Fibroblast of villous mesenchyme (primary cell): ENCODE measurements at places on chromosomes 2 and 18.

DNA sequence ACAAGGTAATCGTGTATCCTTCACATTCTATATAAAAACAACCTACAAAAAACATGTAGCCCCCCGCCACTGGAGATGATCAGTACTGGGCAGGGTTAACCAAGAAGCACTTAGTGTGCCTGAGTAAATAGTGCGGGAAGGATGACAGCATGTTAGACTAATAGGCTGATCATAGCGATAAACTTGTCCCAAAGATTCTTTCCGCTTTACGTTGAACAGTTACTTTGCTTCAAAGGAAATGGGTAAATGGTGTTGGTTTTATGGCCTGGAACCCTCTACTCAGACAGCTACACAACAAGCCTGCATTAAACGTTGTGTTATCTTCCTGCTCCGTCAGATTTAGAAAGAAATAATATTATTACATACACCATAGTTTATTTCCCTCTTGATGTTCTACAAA is 67.7 kb downstream of the CTAGE1 start:
- DNase-seq, result peak; percentile 71

GRCh38 chr2:226423498-226423960 is 376.1 kb downstream of the IRS1 start:
- peak; percentile 24 for DNase-seq

- DNase-seq, result no peak
Measured at GRCh38 chr18:3479978-3480509, 30.1 kb downstream of the TGIF1 start.

DNA sequence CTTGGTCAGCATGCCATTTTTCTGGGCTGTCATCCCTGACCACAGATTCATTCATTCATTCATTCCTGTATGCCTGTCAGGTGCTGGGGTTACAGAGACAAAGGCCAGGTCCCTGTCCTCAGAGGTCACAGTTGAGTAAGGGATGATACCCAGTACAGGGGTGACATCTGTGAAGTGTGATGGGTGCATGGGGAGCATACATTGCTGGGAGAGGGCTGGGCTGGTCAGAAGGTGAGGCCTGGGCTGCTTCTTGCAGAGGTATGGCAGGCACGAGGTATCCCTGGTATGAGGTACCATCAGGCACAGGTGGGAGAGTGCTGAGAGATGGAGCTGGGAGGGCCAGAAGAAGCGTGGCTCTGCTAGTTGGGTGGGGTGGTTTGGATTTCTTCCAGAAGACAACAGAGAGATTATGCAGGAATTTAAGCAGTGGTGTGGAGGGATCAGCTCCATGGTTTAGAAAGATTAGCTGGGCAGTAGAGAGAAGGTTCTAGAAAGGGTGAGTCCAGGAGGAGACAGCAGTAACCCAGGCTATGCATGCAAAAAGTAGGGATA is 181.9 kb upstream of the HAAO start:
- no peak for DNase-seq

- no peak for DNase-seq
Measured at GRCh38 chr2:216862628-216863398, 2.9 kb upstream of the TNP1 start.

DNA sequence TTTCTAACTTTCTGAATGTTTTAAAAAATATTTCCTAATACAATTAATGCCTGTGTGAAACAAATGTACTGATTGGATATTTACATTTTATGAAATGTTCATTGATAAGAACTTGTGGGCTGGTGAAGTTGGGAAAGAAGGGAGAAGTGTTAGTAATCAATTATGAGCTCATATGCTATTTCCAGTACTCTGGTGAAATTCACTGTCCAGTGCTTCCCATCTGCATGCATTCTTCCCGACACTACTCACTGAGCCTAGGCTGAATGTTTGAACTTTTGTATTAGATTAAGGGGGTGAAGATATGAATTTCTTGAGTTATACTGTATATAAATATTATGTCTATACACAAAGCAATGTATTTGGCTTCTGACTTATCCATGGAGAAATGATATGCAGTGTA is 36.0 kb downstream of the SKA1 start:
- peak; percentile 67 for DNase-seq

GRCh38 chr2:5594249-5594695 is 97.9 kb upstream of the SOX11 start:
- DNase-seq, result no peak

DNA sequence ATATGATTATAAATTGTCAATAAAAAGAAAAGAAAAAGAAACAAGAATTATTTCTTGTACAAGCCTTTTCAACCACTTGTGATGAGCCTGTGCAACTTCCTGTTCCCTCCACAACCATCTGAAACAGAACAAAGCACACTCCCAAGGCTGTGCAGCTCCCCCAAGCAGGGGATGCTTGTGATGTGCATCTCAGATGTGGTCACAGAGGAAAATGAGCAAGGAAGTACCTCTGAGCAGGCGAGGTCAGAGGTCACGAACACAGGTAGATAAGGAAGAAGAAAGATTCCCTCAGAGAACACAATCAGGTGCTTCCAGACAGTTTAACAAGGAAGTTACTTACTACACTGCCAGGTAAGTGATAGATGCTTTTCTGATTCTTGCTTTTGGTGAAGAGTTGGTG is 274.8 kb upstream of the SLC39A10 start:
- no peak for DNase-seq

- DNase-seq, result peak; percentile 56
Measured at GRCh38 chr2:10097352-10098148, 17.3 kb upstream of the CYS1 start.

- no peak for DNase-seq
Measured at GRCh38 chr2:97739893-97740245, 26.5 kb downstream of the ZAP70 start.

DNA sequence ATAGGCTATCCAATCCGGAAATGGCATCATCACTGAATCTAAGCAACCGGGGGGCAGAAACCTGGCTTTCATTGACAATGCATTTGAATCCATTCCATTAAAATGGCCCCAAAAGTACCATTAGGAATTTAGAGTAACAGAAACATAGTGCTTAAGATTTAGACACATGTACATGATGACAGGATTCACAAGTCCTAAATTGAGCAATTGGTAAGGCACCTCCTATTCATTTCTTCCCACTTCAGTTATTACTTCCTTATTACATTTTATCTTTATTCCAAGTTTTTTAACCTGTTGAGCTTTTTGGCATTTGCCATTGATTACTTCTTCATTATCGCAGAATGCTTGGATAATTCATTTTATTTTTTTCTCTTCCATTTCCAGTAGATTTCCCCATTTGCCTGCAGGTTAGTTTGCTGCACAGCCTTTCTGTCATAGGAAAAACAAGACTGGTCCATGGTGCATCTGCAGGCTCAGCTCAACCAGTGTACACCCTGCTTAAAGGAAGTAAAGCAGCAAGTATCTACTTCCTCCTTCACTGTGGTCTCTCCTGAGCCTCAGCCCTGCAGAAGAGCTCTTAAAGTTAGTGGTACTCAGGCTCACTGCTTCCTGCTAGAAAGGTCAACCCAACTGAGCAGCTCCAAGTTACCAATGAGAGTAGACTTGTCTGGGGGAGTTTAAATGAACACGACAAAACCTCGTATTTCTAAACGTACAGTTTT is 89.2 kb downstream of the DOCK10 start:
- no peak for DNase-seq

DNA sequence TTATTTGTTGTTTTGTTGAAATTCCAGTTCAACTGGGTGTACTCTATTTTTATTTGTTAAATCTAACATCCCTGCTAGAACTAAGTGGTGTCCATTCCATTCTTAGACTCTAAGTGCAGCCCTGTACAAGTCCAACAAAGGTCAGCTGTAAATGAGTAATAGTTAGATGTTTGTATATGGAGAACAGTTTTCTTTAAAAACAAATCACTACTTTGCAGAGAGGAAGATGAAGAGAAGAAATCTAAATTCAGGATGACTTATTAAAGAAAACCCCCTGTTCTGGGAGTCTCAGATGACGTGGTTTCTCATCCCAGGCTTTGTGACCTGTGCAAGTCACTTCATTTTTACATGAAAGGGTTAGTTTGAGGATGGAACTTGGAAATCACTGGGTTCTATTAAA is 57.9 kb downstream of the GALNT14 start:
- no peak for DNase-seq

DNA sequence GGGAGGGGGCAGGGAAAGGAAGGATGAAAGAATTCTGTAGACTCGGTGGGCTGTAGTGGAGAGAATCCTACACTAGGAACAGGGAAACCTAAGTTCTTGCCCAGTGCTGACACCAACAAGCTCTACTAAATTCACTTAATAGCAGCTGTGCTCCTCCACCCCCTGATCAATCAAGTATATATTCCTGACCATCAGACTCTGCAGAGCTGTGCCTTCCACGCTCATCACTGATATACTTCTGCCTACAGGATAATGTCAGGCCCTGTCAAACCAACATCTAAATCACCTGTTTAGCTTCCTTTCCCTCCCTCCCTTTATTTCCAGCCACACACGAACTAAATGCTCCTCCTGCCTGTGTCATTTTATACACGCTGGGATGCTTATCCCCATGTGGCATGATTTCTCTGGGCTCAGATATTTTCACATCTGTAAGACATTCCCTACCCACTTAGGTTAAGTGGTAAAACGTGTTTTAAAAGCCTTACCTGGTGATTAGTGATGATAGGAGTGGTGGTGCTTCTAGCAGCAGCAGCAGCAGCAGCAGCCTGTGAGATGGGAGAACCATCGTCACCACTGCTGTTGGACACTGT is 301.9 kb downstream of the LRRTM1 start:
- no peak for DNase-seq

DNA sequence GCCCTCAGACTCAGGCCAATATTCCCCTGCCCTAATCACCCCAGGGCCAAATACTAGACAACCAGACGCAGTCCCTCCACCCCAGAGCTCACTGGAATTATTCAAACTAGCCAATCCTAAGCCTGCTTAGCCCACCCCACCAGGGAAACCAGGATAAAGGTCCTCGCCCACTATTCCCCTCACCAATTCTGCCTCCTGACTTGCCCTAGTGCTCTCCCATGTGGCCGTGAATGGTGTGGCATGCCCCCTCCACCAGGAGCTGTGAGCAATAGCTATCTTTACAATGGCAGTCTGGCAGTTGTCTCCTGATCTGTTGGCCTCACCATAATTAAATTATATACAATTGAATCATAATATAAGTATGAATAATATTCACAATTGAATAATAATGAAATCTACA is 42.3 kb downstream of the FAM124B start:
- DNase-seq, result peak; percentile 12

DNA sequence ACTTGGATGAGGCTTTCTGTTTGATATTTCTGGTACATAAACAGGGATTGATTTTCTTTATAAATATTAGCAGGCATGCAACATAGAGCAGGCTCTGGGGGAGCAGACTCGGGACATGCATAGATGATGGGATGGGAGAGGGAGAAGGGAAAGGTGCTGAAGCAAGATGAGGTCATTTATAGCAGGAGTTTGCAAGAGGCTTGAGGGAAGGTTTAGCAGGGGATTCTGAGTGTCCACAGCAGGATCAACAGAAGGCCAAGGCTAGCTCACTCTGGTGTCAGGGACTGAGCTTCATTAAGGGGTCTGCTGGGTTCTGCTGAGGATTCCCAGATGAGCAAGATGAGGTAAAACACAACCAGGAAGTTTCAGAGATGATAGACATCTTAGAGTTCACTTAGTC is 309.1 kb upstream of the CELF4 start:
- DNase-seq, result no peak

GRCh38 chr2:201228271-201228911 is 31.9 kb upstream of the CASP8 start:
- DNase-seq, result peak; percentile 76

GRCh38 chr2:20172273-20173055 is 52.5 kb downstream of the SDC1 start:
- DNase-seq, result no peak

GRCh38 chr2:169109502-169110409 is 40.4 kb downstream of the DHRS9 start:
- peak; percentile 79 for DNase-seq

DNA sequence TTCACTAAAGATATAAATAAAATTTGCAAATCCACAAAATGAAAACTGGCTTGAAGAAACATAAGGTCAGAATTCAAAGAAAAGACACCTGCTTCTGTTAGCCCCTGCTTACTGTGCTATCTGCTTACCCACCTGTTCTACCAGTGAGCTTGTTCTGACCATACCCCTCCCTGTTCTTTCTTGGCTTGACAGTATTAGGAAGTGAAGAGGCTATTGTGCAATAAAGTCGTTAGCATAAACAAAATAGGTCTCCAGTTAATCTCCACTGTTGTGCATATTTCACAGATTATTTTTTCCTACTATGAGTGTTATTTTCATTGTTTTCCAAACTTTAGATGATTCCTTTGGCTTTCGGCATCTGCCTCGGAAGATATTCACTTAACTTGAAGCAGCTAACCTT is 322.1 kb downstream of the CCDC85A start:
- DNase-seq, result peak; percentile 57

GRCh38 chr2:86519349-86519748 is 43.9 kb downstream of the CHMP3 start:
- DNase-seq, result no peak

- peak; percentile 91 for DNase-seq
Measured at GRCh38 chr2:88600038-88600465, 27.2 kb downstream of the EIF2AK3 start.
